ENCODE measurements at places on chromosomes 6 and 20.

DNA sequence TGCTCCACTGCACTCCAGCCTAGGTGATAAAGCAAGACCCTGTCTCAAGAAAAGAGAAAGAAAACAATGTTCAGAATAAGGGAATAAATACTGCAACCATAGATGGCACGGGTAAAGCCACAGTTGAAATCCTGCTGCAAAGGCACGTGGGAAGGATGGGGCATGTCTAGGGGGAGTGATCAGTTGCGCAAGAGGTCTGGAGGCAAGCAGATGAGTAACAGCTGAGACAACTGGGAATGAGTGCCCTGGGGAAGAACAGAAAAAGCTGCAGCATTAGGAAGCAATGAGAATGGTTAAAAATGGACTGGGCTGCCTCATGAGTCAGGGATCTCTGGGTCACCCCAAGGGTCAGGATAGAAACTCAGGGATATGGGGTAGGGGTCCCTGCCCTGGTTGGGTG is 96.3 kb downstream of the GMPR start:
- DNase-seq: no peak

DNA sequence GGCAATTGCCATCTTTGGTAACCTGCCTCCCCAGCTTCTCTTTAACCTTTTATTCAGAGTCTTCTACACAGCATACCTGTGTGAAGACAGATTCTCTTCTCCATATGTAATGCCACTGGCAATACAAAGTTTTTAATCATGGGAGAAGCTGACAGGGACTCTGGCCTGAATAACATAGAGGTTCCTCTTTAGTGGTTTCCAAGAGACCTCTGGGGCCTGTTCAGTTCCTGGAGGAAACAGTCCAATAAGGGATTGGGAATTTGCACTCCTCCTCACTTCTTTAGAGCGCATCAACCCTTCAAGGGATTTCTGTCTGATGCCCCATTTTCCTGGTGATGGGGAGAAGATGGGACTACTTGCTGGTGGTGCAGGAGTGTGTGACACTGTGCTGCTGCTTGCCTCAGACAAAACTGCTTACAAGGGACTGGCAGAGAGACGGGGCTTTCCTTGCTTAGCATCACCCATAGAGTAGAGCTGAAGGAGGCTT is 1.4 kb downstream of the RIMS1 start:
- DNase-seq: no peak

GRCh38 chr6:37758234-37758633 is 60.6 kb upstream of the MDGA1 start:
- DNase-seq: no peak

- no peak for DNase-seq
These were observed 22.0 kb downstream of the FAM8A1 start for GRCh38 chr6:17622144-17622543.

GRCh38 chr6:140319209-140319608 is 944.8 kb upstream of the CITED2 start:
- DNase-seq: no peak

GRCh38 chr6:89803271-89803670 is 16.3 kb downstream of the MDN1 start:
- no peak for DNase-seq

DNA sequence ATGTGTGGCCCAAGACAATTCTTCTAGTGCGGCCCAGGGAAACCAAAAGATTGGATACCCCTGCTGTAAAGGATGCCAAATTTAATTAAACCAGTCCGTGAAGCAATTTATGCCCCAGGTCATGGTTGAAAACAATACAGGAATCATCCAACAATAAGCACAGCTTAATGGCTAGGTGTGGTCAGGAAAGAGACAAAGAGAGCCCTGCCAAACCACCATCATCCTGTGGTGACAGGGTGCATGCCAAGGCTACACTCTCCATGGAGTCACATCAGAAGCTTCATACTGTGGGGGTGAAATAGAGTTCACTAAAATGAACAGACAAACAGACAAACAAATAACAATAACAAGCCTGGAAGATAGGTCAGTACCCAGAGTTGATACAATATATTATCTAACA is 62.7 kb downstream of the DZANK1 start:
- no peak for DNase-seq

GRCh38 chr6:53062169-53062539 is 3.0 kb upstream of the FBXO9 start:
- no peak for DNase-seq

- peak; percentile 40 for DNase-seq
These were observed 1.3 kb downstream of the MAPK14 start for GRCh38 chr6:36028877-36029324.

GRCh38 chr6:112021691-112022310 is 32.1 kb upstream of the CCN6 start:
- no peak for DNase-seq

DNA sequence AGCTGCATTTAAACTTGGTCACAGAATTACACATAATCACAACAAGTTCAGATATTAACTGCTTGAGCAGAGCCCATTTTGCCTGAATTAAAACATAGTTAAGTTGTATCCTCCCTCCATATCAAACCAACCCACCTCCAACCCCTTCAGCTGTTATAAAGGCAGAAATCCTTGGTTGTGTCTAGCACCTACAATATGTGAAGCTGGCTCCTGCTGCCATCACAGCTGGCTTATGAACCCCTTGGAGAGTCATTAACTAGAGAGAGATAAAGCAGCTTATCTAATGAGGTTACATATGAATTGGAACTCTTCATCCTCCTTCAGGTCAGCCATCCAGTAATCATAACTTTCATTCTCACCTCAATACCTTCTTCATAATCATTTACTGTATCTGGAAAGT is 101.8 kb downstream of the EPHA7 start:
- DNase-seq: no peak

DNA sequence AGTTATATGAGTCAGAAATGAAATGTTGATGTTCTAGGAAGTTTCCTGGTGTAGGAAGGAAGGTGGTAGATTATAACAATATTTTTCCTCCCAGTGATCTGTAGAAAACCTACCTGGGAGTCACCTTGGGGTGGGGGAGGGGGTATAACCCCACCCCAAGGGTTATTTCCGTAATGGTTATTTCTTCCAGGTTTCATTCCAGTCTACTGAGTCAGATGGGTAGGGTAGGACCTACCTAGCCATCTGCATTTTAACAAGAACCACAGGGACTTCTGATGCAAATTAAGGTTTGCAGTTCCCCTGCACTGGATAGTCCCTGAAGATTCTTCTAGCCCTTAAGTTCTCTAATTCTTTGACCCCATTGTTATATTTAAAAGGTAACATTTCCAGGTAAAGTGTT is 88.9 kb downstream of the ARMC2 start:
- no peak for DNase-seq

DNA sequence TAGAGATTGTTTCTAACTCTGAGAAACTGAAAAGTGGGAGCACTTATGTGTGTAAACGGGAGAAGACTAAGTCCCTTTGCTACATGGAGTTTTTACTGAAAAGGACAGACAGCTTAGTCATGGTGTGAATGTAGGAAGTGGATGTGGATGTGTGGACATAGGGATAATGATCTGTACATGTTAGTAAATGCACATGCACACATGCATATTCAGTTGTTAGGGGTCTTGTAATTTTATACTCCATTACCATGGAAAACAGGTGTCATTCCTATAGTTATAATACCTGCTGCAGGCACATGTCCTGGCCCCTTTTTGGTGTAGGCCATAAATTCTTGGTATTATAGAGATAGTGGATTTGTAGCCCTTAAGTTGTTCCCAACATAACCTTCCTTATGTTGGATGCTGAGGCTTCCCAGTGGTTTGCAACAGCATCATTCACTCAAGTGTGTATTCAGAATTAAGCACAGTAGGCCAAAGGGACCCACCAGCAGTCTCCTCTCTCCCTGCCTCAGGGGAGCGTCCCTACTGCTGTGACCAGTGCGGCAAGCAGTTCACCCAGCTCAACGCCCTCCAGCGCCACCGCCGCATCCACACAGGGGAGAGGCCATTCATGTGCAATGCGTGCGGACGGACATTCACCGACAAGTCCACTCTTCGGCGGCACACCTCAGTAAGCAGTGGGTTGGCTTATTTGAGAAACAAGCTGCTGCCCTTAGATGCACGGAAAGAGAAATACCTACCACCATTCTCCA is 7.3 kb downstream of the GZF1 start:
- no peak for DNase-seq

GRCh38 chr6:164230259-164230658 is 815.7 kb downstream of the QKI start:
- DNase-seq: no peak

GRCh38 chr20:7308163-7308562 is 540.7 kb downstream of the BMP2 start:
- DNase-seq: no peak

GRCh38 chr20:49310705-49311104 is 32.8 kb upstream of the ZNFX1 start:
- no peak for DNase-seq

- DNase-seq: peak; percentile 58
These were observed 8.0 kb downstream of the TP53RK start for GRCh38 chr20:46681032-46681854.

DNA sequence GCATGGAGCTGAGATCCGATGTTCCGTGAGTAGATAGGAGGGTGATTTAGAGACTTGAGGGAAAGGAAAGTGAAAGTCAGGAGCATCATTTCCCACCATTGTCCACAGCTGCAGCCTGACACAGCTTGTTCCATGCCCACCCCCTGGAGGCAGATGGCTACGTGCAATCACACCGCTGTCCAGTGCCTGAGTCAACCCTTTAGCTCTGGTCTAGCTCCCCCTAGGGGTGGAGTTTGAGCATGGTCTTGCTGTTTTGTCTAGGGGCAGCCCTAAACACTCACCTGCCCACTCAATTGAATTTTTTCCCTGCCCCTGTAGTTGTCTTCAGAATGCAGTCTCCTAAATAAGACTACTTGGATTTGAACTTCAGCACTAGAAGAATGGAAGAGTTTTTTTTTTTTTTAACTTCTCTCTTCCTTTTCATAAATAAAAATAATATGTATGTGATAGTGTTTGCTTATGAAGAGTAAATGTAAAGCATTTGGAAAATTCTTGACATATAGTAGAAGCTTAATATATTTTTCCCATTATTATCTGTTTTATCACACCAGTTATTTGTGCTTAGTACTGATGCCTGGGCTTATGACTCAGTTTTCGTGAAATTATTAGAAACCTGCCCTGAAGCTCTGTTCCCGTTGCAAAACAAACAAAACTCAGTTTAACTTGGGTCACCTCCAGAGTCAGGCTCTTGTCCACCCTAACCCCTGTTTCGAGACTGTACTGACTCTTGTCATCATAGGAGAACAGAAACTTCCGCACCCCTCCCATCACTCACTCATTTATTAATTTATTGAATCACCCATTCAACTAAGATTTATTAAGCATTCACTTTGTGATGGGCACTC is 814.8 kb downstream of the MAFB start:
- DNase-seq: peak; percentile 46

- no peak for DNase-seq
These were observed 12.1 kb downstream of the TFAP2A start for GRCh38 chr6:10402648-10403311.

DNA sequence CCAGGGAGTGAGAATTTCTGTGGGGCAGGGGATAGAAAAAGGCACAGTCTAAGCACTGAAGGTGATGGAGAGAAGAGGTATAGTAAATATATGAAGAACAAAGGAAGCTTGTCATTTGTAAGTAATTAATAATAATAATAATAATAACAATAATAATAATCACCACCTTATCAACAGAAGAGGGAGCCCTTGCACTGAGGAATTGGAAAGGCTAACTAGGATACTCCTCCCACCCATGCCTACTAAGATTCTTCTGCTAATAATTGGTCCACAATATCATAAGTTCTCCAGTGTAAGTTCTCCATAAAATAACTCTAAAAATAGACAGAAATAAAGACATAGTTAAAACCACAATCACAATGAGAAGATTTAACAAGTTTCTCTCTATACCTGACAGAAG is 912 bp upstream of the OR12D3 start:
- no peak for DNase-seq

DNA sequence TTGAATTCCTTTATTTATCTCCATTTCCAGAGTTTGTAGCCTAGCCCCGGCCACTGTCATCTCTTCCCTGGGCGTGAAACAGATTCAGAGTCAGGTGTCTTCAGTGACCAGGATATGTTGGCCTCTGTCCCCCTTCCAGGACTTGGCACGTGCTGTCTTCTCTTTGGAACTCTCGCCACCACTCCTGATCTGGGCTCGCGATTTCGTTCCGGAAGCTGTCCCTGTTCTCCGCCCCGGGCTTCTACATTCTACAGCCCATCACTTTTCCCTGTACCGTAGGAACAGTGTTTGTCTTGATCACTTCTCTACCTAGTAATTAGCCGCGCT is 739 bp downstream of the GSS start:
- no peak for DNase-seq

GRCh38 chr6:25576919-25577318 is 75.1 kb upstream of the SCGN start:
- DNase-seq: peak; percentile 52

DNA sequence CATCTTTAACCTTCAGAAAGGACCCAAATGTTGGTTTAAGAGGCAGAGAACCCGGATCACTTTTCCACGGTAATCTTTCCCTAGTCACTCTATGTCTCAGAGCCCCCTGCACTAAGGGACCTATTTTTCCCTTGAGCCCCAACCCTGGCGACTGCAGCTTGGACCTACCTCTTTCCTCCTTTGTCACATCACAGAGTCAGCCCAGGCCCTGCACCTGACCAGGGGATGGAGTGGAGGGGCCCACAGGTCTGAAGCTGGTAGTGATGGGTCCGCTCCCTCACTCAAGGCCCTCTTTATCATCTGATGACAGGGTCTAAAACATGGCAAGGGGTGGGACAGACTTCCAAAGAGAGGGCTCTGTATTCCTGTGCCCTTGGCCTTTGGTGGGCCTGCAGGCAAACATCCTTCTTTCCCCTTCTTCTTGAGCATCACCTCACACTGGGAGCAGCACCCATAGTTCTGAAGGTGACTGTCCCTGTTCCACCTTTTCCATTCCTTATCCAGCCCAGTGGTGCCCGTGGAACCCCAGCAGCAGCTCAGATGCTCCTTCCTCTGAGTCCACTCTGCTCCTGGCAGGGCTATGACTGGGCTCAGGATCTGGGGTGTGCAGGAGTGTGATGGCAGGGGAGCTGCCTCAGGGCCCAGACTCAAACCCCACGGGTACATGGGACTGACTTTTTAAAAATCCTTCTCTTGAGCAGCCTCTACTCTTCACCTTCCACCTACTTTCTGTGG is 6.3 kb downstream of the RAET1L start:
- no peak for DNase-seq

GRCh38 chr6:56727097-56727850 is 84.6 kb upstream of the DST start:
- no peak for DNase-seq

- DNase-seq: no peak
These were observed 177.0 kb downstream of the ARID1B start for GRCh38 chr6:156954191-156954590.

- no peak for DNase-seq
These were observed 74.0 kb upstream of the CST7 start for GRCh38 chr20:24875078-24875477.

- no peak for DNase-seq
These were observed 387.1 kb upstream of the JARID2 start for GRCh38 chr6:14858808-14859207.

- no peak for DNase-seq
These were observed 499 bp downstream of the TTI1 start for GRCh38 chr20:38032585-38033329.

DNA sequence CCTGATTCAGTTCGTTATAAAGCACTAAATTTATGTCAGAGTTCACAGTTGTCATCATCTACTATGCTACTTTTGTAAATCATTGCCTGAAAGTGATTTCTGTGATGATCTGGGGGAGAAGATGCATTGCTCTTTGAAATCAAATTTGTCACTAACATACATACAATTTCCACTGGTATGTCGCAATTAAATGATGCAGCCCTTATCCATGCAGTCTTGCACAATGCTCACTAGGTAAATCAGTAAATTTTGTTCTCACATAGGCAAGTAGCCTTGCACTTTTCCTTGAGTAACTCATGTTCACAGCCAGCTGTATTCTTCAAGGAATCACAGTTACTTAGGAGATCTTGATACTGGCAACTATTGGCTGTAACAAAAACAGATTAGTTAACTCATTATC is 20.8 kb downstream of the CRISP2 start:
- no peak for DNase-seq

Measured in globus pallidus (tissue), 1 donor.